ENCODE measurements at places on chromosomes 4 and X.

DNA sequence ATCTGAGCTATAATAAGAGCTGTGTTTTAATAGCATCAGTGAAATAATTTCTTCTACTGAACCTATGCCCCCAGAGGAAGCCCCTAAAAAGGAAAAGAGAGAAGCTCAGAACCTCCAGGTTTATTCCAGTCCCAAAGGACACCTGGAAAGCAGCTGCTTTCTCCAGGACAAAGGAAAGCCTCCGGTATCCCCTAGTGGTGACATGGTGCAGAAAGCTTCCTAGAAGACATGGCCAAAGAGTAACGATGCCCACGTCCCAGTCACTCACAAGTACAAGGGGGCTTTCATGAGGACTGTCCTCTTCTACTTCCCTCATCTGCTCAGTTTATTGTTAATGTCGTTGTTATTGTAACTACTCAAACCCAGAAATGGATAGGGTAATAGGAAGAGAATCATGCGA is 343.9 kb downstream of the UNC5C start:
- no peak for DNase-seq

DNA sequence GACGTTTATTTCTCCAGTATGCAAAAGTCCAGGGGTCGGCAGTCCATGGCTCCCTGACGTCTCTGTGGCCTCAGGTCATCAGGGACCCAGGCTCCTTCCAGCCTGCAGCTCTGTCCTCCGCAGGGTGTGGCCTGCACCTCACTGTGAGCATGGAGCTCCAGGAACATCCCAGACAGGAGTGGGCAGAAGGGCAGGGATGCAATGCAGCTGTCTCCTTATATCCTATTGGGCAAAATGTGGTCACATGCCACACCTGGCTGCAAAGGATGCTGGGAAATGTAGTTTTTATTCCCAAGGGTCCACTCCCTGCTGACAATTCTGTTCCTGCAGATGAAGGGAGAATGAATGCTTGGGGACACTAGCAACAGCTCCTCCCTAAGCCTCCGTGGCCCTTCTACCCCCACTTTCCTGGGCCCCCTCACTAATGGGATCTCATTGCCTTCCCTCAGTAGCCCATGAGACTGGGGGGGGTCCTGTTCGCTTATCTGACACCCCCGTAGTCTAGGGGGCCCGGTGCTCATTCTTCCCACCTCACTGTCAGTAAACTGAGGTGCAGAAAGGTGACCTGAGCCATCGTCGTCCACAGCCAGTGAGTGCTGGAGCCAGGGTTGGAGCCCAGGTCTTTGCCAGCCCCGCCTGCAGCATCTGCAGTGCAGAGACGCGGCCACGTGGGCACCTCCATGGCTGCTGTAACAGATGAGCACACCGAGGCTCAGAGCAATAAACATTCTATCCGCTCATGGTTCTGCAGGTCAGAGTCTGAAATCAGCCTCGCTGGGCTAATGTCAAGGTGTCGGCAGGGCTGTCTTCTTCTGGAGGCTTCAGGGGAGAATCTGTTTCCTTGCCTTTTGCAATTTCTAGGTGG is 5.9 kb upstream of the GRPEL1 start:
- DNase-seq: no peak

DNA sequence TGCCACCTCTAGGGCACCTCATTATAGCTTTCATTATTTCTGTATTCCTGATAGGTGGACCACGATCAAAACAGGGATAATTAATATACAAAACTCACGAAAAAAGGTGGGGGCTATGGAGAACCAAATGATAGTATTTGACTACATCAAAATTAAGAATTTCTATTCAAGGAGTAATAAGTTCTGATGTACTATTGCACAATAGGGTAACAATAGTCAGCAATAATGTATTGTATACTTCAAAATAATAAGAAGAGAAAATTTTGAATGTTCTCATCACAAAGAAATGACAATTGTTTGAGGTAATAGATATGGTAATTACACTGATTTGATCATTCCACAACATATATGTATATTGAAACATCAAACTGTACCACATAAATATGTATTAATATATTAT is 327.3 kb upstream of the TRAM1L1 start:
- no peak for DNase-seq

GRCh38 chr4:173167758-173168395 is 734 bp upstream of the GALNT7 start:
- no peak for DNase-seq

- DNase-seq: no peak
Observed at GRCh38 chr4:182930889-182931288, 13.7 kb upstream of the DCTD start.

- DNase-seq: no peak
Observed at GRCh38 chr4:74364652-74365491, at the start of gene EREG. EREG (plus strand) TSS chr4:74365145; CDS start chr4:74365309, 164 bp downstream.

DNA sequence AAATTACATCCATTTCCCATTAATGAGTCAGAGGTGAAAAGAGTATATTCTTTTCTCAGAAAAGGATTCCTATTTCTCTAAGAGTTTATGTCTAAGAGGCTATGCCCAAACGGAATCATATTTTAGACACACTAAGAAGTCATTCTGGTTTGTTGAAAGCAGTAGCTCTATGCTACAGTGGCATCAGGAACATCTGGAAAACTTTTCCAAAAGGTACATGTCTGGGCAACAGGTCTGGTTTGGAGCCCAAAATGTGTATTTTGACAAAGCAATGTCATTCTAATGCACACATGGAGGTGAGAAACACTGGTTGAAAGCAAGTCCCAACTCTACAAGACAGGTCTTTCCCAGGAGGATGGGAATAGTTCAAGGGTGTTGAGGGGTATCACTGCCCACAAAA is 56.1 kb downstream of the APBB2 start:
- no peak for DNase-seq

DNA sequence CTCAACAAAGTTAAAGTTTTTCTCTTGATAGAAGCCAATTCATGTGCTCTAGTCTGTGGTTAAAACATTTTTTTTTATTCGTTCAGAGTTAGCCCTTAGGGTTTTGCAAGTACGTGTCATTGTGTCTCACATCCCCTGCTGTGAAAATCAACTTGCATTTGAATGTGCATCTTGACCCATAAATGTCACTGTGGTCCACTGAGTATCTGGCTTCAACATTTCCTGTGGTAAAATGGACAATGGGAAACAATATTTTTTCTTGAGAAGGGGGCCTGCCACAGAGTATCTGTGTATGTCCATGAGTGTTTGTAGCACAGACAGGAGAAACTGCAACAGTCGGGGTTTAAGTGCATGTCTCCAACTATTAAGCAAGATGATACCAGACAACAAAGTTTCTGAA is 554.8 kb upstream of the TENM3 start:
- DNase-seq: no peak

DNA sequence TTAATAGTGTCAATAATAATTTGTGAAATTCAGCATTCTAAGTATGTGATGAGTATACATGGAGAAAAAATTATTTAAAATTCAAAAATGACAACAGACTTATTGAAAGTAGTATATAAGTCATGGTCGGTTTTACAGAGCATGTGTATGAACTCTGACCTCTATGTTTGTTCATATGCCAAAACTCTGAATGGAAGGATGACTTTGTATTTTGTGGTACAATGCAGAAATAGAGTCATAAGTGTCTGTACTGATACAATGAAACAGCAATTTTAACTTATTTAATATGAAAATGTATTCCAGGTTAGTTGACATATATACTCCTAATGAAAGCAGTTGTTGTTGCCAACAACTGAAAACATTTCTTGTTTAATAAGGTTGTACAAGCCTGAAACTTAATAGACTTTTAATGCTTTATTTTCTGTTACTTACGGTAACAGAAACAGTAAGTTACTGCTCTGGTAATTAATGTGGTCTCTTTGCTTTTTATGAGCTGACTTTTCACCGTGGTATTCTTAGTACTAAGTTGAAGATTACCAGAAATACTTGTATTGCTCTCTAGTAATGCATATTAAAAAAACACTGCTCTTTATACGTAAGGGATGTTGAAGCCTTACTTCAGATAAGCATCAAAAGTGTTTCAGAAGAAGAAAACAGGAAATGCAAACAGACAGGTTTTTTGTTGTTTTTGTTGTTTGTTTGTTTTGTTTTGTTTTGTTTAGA is 1.9 kb downstream of the UBE2K start:
- no peak for DNase-seq

- DNase-seq: no peak
Observed at GRCh38 chr4:129883996-129884395, 788.0 kb downstream of the C4orf33 start.

DNA sequence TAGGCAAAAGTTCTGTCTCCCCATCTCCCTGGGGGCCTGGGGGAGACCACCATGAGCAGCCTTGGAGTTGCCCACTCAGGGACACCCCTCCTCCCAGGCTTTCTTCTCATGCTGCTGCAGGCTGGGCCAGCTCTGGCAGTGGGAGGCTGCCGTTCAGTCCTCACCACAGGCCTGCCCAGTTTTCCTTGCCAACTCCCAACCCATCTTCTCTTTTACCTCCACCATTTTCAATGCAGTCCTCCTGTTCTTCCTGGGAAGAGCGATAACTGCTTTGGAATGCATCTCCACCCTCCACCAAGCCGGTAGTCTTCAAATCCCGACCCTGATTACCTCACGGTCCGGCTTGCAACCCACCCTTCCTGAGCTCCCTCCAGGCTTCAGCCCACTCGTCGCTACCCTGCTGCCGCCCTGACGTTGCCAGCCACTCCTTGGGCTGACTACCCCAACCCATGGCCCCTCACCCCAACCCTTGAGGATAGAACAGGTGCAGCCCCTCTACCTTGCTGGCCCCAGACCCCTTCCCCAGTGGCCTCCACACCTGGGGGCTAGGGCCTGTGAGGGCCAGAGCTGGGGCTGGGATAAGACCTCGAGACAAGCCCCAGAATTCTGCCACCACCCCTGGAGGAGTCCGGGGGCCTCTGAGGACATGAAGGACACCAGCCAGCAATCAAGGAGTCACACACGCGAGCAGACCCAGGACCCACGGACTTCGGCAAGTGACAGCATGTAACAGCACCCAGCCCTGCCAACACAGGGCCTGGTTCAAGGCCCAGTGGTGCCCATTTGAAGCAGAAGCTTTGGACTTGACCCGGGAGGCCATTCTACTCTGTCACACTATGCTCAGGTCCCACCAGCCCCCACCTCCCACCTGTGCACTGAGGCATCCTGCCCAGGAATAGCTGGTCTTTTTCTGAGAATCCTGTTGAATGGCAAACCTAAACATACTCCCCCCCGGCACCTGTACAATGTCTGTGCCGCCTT is 9.2 kb downstream of the WDR1 start:
- DNase-seq: no peak

GRCh38 chr4:79611026-79611425 is 203.0 kb upstream of the GK2 start:
- DNase-seq: no peak

- DNase-seq: no peak
Observed at GRCh38 chr4:37762294-37762990, 64.0 kb upstream of the PGM2 start.

DNA sequence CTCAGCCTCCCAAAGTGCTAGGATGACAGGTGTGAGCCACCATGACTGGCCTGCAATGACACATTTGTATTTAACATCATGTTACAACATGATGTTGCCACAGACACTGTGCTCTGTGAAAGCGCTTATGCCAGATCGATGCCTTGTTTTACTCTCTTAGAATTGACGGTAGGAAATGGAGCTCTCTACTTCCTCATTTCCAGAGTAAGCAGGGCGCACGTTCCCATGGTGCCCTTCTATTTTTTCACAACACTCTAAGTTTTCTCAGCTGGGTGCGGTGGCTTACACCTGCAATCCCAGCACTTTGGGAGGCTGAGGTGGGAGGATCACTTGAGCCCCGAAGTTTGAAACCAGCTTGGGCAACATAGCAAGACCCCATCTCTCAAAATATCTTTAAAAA is 60.7 kb upstream of the DHRSX start:
- no peak for DNase-seq

GRCh38 chrX:24259544-24260240 is 54.2 kb downstream of the SUPT20HL2 start:
- no peak for DNase-seq

GRCh38 chr4:84237008-84237407 is 262.1 kb downstream of the NKX6-1 start:
- no peak for DNase-seq

GRCh38 chr4:39706334-39706733 is 8.4 kb downstream of the UBE2K start:
- no peak for DNase-seq

GRCh38 chr4:26238426-26238777 is 82.4 kb upstream of the RBPJ start:
- no peak for DNase-seq

- peak; percentile 100 for DNase-seq
Observed at GRCh38 chrX:1452516-1453394, at the start of gene ASMTL. ASMTL (minus strand) TSS chrX:1452909; CDS start chrX:1452840, 69 bp downstream.

DNA sequence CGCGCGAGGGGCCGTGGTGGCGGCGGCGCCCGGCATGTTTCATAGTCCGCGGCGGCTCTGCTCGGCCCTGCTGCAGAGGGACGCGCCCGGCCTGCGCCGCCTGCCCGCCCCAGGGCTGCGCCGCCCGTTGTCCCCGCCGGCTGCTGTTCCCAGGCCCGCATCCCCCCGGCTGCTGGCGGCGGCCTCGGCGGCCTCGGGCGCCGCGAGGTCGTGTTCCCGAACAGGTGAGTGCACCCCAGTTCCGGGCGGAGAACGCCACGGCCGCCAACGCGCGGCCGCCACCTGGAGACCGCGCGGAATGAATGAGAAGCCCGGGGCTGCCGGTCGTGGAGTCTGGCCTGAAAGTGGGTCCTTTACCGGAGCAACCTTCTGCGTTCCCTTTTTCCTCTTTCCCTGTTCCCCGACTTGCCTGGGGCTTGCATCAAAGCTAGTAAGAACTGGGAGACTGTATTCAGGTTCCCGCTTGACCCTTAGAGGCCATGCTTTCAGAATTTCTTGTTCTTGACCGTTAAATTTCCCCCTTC is 429 bp downstream of the NOCT start:
- DNase-seq: no peak

- DNase-seq: no peak
Observed at GRCh38 chr4:138003248-138003647, 238.9 kb downstream of the SLC7A11 start.

GRCh38 chrX:31057291-31057690 is 14.6 kb downstream of the FTHL17 start:
- DNase-seq: no peak

DNA sequence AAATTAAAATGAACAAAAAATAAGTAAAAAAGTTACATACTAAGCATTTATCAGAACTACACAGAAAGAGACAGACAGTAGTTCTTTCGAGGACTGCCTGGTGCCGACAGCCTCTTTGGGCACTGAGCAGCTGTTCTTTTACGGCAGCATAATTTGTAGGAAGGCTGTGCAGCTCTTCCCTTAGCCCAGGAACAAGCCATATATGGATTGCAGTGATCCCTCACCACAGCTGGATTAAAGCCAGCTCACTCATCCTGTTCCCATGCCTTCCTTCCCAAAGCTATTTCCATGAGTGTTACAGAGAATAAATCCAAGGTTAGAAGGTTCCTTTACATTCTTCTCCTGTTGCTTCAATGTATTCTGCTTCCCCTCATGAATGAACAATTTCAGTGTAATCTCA is 71.7 kb downstream of the DDX60L start:
- no peak for DNase-seq

- no peak for DNase-seq
Observed at GRCh38 chrX:29453333-29453732, 762.0 kb upstream of the MAGEB2 start.

- no peak for DNase-seq
Observed at GRCh38 chr4:77025643-77026321, 50.0 kb downstream of the CCNI start.
